ENCODE measurements at places on chromosomes 12 and 14.

- DNase-seq: no peak
Measured at GRCh38 chr12:3207175-3207574, 130.0 kb downstream of the TSPAN9 start.

GRCh38 chr12:95661360-95661759 lies 110.1 kb upstream of the USP44 start:
- no peak for DNase-seq

GRCh38 chr14:96212140-96212539 lies 7.5 kb downstream of the BDKRB2 start:
- no peak for DNase-seq

GRCh38 chr12:48078901-48079300 lies 27.0 kb downstream of the SENP1 start:
- no peak for DNase-seq

DNA sequence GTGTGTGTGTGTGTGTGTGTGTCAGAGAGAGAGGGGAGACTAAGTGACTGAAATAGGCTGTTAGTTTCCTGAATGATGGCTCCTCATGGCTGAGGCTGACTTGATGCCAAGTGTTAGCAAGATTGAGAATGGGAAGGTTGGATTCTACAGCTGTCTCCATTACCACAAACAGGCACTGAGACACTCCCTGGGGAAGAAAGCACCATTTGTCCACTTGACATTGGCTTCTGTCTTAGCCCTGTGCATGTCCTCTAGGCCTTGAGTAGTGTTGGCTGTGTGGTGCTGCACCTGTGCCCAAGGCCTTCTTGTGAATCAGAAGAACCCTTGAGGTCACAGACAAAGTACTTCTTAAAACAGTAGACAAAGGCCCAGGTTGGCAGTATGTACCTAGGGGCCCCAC lies 15.6 kb downstream of the ERG28 start:
- no peak for DNase-seq

- no peak for DNase-seq
Measured at GRCh38 chr12:42021469-42021868, 123.2 kb downstream of the GXYLT1 start.

- DNase-seq: no peak
Measured at GRCh38 chr14:88868558-88869159, 44.2 kb downstream of the TTC8 start.

DNA sequence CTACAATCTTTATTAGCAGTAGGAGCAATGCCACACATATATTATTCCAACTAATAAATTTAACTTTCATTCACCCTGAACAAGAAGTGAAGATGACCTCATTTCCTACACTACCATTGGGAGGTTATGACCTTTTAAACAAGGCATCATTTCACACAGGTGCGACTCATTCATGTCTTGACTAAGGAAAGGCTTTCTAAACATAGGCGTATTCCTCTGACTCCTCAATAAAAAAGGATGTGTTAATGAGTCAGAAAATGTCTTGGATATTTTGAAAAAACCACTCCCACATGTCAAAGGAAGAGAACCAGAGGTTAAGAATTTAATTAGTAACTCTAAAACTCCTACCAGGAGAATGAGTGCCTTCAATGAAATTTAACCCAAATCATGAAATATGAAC lies 115.2 kb downstream of the PRICKLE1 start:
- DNase-seq: no peak

DNA sequence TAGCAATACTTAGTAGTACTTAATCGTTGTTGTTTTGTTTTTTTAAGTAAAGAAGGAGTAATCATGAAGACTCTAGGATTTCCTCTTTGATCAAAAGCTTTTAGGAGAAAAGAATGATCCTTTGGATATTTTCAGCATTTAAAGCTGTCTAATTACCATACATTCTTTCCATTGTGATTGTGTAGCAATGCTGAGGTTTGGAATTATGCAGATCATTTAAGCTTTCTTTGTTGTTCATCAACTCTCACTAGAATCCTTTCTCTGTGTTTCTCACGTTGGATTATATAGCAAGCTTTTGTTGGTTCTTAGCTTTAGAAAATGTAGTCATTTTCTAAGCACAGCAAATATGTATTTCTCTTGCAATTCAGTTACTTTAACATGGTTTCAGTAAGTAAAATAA lies 25.8 kb downstream of the CCDC91 start:
- DNase-seq: no peak

- DNase-seq: no peak
Measured at GRCh38 chr12:18141048-18141982, 51.3 kb upstream of the RERGL start.

DNA sequence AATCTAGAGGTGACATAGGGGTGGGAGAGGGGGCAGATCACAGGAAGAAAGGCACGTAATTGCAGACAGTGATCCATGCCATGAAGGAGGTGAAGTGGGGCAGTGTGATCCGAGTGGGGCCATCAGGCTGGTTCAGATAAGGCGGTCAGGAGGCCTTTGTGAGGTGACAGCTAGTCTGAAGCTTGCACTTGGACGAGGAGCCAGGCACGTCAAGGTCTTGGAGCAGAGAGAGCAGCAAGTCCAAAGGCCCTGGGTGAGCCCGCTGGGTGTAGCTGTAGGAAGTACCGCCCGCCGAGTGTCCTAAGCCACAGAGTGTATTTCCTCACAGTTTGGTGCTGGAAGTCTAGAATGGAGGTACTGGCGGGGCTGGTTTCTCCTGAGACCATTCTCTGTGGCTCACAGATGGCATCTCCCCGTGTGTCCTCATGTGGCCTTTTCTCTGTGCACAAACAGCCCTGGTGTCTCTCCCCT lies 23.6 kb downstream of the RHOF start:
- no peak for DNase-seq

- no peak for DNase-seq
Measured at GRCh38 chr12:100752841-100753240, 41.7 kb upstream of the ANO4 start.

GRCh38 chr12:45343269-45344051 lies 127.6 kb downstream of the ANO6 start:
- no peak for DNase-seq

- DNase-seq: no peak
Measured at GRCh38 chr14:65446159-65446558, 33.6 kb downstream of the FUT8 start.

DNA sequence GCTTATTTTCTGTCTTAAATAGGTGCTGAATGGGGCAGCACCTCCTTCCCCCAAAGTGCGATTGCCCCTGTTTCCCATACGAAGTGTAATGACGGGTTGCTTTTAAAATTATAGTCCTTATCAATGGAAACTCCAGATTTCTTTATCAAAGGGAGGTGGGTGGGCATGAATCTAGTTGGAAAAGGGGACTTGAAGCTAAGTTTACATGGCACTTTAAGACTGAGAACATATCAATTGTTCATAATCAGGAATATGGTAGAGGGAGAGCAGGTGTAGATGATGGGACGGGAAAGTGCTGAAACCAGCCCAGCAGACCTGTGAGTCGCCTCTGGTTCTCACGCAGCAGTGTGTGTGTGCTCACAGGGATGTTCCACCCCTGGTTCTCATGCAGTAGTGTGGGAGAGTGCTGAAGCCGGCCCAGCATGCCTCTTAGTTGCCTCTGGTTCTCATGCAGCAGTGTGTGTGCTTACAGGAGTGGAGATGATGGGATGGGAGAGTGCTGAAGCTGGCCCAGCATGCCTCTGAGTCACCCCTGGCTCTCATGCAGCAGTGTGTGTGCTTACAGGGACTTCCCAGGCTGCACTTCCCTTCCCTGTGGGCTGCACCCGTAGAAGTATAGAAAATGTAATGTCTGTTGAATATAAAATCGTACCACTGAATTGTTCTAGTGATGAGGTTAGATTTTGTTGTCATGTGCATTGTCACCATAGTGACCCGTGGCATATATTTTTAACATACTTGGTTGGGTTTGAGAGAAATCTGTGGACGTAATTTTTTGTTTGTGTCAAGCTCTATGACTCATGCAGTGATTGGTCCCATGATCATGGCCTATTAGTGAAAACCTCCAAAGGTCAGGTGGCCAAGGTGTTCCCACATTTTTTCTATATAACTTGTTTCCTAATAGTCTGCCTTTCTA lies 51.6 kb downstream of the GPATCH2L start:
- peak; percentile 5 for DNase-seq

DNA sequence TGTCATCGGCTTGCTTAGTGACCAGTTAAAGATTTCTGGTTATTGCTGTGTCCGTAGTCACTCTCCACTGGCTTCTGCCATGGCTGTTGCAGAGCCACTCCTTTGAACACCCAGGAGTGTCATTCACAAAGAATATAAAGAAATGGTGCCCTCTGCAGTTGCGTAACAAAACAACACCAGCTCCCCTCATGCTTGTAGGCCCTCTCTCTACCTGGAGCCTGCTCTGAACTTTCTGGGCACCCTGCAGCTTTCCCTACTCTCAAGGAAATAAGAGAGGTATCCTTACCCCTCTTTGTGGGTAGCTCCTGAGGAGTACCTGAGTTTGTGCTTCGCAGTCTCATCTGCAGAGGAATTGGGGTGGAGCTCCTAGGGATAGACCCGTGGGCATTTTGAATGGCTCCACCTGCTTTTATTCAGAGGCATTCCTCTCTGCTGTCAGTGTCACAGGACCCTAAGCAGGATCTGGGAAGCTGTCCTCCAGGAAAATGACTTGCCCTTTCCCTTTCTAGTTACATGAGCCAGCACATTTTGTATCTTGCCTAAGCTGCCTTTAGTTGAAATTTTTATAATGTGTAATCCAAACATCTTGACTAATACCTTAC lies 97.2 kb upstream of the TMEM260 start:
- peak; percentile 9 for DNase-seq

GRCh38 chr12:81617915-81618314 lies 141.2 kb downstream of the PPFIA2 start:
- DNase-seq: no peak

DNA sequence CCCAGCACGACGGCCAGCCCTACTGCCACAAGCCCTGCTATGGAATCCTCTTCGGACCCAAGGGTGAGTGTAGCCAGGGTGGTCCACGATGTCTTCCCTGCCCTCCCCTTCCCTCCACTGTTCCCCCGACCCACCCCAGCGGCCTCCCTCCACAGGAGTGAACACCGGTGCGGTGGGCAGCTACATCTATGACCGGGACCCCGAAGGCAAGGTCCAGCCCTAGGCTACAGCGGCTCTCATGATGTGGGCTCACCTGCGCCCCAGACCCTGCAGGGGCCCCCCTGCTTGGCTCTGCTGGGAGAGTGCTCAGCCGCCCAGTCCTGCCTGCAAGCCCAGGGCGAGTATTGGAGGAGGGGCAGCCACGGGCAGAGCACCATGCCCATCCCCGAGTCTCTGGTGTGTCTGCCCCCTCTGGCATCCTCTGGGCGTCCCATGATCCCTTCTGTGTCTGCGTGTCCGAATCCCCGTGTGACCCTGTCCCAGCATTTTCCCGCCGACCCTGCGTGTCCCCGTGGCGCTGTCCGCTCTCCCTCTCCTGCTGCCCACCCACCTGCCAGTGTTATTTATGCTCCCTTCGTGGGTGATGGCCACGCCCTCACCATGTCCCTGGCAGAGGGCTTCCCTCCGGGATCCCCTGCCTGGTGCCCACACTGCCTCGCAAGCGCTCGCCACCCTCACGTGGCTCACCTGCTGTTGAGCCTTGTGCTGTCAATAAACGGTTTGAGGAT lies 5.0 kb downstream of the CRIP2 start:
- no peak for DNase-seq

GRCh38 chr14:35220920-35221319 lies 71.3 kb upstream of the PSMA6 start:
- DNase-seq: no peak

DNA sequence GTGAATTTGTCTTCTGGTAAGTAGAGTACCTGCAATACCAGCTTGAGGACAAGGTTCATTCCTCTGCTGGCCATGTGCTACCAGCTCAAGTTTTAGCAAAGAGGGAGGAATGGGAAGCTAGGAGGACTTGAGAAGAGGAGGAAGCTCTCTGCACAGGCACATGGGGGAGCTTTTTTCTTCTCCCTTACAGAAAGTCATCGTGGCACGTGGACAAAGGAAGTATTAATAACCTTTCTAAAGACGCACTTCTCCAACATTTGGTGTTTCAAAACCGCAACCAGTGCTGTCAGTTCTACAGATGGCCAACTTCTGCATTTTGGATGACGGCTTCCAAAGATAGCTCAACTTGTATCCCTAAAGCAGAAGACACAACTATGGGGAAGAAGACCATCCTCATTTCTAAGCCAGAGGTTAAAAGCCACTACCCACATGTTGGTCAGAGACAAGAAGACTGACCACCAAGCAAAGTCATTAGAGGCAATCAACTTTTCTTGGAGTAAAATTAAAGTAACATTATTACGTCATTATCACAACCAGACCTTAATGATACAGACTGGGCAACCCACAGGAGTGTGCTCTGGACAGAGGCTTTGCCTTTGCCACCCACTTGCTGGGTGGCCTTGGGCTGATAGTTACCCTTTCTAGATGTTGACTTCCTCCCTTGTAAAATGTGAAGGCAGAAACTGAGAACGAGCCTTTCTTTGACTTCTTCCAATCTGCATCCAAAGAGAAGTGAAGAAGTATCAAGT lies 12.3 kb upstream of the TMED10 start:
- DNase-seq: no peak

DNA sequence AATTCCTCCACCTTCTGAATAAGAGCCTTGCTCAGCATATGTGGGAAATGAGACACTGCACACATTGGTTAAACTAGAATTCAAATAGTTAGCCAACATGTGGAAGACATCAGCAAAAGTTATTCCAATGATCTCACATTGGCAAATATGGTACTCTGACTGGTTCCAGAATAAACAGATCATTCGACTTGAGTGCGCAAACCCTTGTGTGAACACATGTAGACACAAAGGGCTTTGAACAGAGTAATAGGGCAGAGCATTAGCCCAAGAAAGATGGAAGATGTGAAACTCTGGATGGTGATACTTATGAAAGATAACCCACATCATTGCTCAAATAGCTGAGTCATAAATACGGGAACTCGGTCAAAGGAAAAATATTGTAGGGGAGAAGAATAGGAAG lies 1133.4 kb upstream of the SEL1L start:
- no peak for DNase-seq

DNA sequence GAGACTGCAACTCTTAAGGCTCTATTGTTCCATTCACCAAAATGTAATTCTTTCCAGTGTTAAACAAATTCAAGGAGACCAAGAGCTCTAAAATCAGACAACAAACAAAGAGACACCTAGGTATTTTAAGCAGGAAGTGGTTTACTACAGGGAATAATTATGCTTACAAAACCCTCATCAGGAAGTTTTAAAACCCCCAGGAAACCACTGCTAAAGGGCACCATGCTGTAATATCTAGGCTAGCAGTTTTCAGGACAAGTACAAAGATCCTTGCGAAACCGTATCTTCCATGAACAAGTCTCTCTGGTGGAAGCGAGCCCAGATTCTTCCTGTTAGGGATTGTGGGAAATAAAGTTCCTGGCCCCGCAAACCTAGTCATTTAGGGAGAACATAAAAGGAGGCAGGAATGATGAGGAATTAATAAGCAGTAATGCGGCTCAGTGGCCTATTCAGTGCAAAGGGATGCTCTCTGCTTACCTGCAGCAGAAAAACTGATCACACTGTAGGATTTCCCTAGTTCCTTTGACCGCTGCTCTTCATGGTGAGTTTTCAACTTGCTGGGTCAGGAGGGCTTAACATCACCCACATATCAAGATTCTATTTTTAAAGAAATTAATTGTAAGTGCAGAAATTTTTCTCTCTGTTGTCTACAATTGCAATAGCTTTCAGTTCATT lies 42.8 kb downstream of the ACSM4 start:
- no peak for DNase-seq

GRCh38 chr12:59594943-59595500 lies 807 bp upstream of the SLC16A7 start:
- DNase-seq: no peak

GRCh38 chr14:73714656-73715081 lies 485 bp upstream of the PNMA1 start:
- no peak for DNase-seq

GRCh38 chr14:102949801-102950451 lies 27.5 kb downstream of the AMN start:
- DNase-seq: no peak

- no peak for DNase-seq
Measured at GRCh38 chr14:81222126-81222525, 1.4 kb upstream of the GTF2A1 start.

Measured in activated CD4-positive, alpha-beta T cell treated with anti-CD3 and anti-CD28 coated beads for 48 hours (primary cell).